Dermis blood vessel endothelial cell (primary cell): ENCODE measurements at places on chromosomes 6 and 20.

DNA sequence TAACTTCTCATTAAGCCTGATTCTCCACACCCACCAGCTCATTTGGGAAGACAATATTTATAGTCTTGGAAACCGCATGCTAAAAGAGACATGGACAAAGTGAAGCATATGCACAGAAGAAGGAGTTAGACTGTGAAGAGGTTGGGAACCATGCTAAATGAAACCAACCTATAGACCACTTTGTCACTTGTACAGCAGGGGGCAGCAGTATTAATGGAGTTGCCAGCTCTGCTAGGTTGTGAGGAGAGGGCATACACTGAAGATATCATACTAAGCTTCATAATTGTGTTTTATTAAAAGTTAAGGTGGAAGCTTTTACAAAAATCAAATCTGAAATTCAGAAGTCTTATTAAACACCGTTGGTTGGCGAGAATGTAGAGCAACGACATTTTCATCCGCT, 38.3 kb upstream of the HMGCLL1 start:
- DNase-seq, result peak; percentile 63

- DNase-seq, result no peak
Measured at GRCh38 chr6:88813045-88813444, 150.4 kb downstream of the RNGTT start.

DNA sequence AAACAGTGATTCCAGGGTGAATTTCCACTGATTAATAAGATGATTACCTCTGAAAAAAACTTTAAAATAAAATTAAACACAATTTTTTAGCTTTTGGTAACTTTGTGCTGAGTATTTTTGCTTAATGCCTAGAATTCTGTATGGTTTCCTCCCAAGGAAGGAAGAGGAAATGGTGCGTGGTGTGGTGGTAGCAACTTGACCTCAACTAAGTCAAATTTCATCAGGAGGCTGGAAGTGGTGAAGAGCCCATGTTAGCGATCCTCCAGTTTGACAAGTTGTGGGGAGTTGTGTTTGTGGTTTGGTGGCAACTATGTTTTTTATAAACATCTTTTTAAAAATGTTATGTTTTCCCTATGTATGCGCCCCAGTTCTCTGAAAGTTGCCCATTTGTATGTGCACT, 5.0 kb upstream of the RTF2 start:
- no peak for DNase-seq

DNA sequence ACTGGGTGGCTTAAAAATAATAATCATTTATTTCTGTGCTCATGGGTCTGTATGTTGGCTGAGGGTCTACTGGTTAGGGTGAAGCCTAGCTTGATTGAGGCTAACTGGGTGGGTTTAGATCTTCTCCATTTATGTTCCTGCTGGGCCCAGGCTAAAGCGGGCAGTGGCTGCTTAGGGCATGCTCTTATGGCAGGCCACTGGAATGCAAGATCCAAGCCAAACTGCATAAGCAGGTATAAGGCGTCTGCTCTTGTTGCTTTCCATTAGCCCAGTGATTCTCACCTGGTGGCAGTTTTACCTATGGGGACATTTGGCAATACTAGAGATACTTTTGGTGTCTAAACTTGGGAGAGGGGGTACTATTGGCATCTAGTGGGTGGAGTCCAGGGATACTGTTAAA, 44.5 kb downstream of the QKI start:
- no peak for DNase-seq

DNA sequence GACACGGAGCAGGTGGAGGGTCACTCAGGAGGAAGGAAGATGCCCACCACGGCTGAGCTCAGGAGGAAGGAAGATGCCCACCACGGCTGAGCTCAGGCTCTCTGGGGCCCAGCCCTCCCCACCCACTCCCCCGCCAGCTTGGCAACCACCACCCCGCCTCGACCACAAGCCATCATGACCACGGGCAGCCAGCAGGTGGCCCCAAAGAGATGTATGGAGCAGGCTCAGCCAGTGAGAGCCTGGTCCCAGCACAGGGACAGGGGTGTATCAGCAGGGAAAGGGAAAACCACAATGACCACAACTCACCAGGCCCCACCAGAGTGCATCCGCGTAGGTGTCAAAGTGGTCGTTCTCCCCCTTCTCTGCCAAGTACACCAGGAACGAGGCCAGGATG, 30.4 kb downstream of the KCNQ2 start:
- DNase-seq, result peak; percentile 73

DNA sequence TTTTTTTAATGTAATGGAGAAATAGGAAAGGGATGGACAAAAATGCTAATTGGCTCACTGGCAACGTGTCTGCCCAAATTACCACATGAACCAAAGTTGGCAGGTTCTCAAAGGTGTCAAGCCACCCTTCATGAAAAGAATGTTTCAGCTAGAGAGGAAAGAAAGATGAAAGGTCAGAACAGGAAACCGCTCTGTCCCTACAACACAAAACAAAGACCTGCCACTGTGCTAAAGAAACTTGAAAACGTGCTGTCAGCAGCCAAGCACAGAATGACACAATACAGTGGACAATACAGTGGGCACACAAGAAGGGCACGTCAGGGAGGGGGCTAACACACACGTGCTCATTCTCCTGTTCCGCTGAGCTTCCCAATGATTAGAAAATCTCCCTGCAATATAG, 4.9 kb downstream of the PREP start:
- DNase-seq, result peak; percentile 23

- DNase-seq, result no peak
Measured at GRCh38 chr6:161261325-161261724, 12.5 kb downstream of the AGPAT4 start.

- DNase-seq, result no peak
Measured at GRCh38 chr6:44554861-44555260, 167.4 kb downstream of the CDC5L start.

- no peak for DNase-seq
Measured at GRCh38 chr6:52243282-52243893, 912 bp downstream of the IL17F start.

DNA sequence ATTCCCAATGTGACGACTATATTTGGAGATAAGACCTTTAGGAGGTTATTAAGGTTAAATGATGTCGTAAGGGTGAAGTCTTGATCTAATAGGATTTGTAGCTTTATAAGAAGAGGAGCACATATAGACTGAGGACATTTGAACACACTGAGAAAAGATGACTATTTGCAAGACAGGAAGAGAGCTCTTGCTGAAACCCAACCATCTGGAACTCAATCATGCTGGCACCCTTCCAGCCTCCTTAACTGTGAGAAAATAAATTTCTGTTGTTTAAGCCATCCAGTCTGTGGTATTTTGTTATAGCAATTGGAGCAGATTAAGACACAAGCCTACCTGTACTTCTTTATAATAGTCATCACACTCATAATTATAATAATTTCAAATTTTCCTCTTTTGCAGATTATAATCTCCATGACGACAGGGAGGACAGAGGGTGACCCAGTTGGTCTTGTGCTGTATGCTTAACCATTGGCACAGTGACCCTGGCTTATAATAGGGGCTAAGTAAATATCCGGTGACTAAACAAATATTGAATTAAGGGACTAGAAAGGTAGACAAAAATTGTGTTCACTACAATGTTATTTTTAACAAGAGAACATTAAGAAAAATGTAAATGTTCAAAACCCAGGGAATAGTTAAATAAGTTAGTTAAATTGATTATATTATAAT, 206.4 kb upstream of the HDDC2 start:
- DNase-seq, result peak; percentile 73

DNA sequence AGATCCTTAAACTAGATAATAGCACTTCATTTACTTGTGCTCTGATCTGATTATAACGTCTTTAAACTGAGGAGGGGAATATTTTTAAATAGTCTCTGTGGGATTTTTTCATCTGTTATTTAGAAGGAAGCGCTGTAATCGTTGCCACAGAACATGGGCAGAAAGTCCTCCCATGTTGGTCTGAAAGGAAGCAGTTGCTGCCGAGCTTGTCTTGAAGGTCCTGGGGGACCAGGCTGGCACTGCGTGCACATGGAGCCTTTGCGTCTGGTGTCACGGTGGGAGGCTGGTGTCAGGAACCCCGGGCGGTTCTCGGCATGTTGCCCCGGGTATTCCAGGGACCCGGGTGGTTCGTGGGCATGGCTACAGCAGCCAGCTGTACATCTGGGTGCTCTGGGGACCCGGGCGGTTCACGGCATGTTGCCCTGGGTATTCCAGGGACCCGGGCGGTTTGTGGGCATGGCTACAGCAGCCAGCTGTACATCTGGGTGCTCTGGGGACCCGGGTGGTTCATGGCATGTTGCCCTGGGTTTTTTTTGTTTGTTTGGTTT, 11.5 kb downstream of the TPD52L2 start:
- no peak for DNase-seq

- no peak for DNase-seq
Measured at GRCh38 chr6:72758901-72759300, 137.0 kb downstream of the KCNQ5 start.
